ENCODE measurements at places on chromosomes 1 and 21. TPM values are rescaled to one million over a fixed set of nuclear protein-coding genes. Genes with fewer than 3 reads are reported as not detected.

ICOSLG gene
- 0.37 TPM for total RNA-seq

OMA1 gene
- total RNA-seq, result 116 TPM

RAP1GAP gene
- not detected for total RNA-seq

RHCE gene
- 3.1 TPM for total RNA-seq

TMIGD3 gene
- not detected for total RNA-seq

EFNA4 gene
- total RNA-seq, result 14.5 TPM

PLEKHG5 gene
- not detected for total RNA-seq

SMG7 gene
- total RNA-seq, result 99.7 TPM

SLC44A3 gene
- not detected for total RNA-seq

SYT2 gene
- total RNA-seq, result not detected

FCRL4 gene
- not detected for total RNA-seq

LINGO4 gene
- not detected for total RNA-seq

IKBKE gene
- total RNA-seq, result 36.0 TPM

KRTAP19-3 gene
- not detected for total RNA-seq

DNAJB4 gene
- 6.4 TPM for total RNA-seq

TCEA3 gene
- not detected for total RNA-seq

DENND2C gene
- total RNA-seq, result 0.60 TPM

NBPF4 gene
- not detected for total RNA-seq

S100A2 gene
- total RNA-seq, result not detected

MRTO4 gene
- 31.0 TPM for total RNA-seq

CNR2 gene
- 16.4 TPM for total RNA-seq

COL6A2 gene
- not detected for total RNA-seq

OLFM3 gene
- not detected for total RNA-seq

C1orf94 gene
- total RNA-seq, result not detected

PRRX1 gene
- not detected for total RNA-seq

OR14K1 gene
- total RNA-seq, result not detected

MORC3 gene
- total RNA-seq, result 13.8 TPM

FALEC gene
- total RNA-seq, result not detected

EXTL2 gene
- total RNA-seq, result 4.6 TPM

CCDC27 gene
- not detected for total RNA-seq

FAM89A gene
- 8.2 TPM for total RNA-seq

FCRL6 gene
- total RNA-seq, result not detected

PDC gene
- not detected for total RNA-seq

APOBEC4 gene
- total RNA-seq, result not detected

COL16A1 gene
- total RNA-seq, result not detected

ZMYM4 gene
- total RNA-seq, result 46.3 TPM

TMEM222 gene
- 27.4 TPM for total RNA-seq

GREM2 gene
- not detected for total RNA-seq

FMO3 gene
- not detected for total RNA-seq

TAL1 gene
- total RNA-seq, result not detected

RXFP4 gene
- total RNA-seq, result not detected

LCE1C gene
- not detected for total RNA-seq

C4BPA gene
- total RNA-seq, result not detected

MX2 gene
- total RNA-seq, result 31.0 TPM

FCER1G gene
- not detected for total RNA-seq

NUP210L gene
- total RNA-seq, result not detected

GATAD2B gene
- 21.8 TPM for total RNA-seq

LRRIQ3 gene
- total RNA-seq, result 0.67 TPM

AQP10 gene
- not detected for total RNA-seq

CRYAA gene
- not detected for total RNA-seq

ATPAF1 gene
- 81.2 TPM for total RNA-seq

NPPB gene
- not detected for total RNA-seq

ARHGEF10L gene
- not detected for total RNA-seq

All from Karpas-422 (cell line).